ENCODE measurements at places on chromosomes 16 and 17. TPM values are rescaled to one million over a fixed set of nuclear protein-coding genes. Genes with fewer than 3 reads are reported as not detected.

The DPEP1 gene
- polyA plus RNA-seq: not detected

The KRTAP29-1 gene
- polyA plus RNA-seq: not detected

GRCh38 chr16:8826278-8826879 is 28.7 kb downstream of the PMM2 start:
- DNase-seq: no peak

DNA sequence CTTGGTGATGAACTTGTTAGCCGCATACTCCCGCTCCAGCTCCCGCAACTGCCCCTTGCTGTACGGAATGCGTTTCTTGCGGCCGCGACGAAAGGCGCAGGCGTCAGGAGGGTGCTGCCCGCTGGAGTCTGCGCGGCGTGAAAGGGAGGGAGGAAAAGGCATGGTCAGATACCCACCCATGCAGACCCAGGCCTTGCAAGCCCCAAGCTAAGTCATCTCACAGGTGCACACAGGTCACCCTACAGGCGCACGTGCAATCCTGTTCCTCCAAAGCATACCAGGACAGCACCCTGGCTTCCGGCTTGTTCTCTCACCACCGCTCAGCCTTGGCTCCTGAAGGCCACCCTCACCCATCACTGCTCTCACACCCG is 1.6 kb downstream of the HOXB13 start:
- no peak for DNase-seq

DNA sequence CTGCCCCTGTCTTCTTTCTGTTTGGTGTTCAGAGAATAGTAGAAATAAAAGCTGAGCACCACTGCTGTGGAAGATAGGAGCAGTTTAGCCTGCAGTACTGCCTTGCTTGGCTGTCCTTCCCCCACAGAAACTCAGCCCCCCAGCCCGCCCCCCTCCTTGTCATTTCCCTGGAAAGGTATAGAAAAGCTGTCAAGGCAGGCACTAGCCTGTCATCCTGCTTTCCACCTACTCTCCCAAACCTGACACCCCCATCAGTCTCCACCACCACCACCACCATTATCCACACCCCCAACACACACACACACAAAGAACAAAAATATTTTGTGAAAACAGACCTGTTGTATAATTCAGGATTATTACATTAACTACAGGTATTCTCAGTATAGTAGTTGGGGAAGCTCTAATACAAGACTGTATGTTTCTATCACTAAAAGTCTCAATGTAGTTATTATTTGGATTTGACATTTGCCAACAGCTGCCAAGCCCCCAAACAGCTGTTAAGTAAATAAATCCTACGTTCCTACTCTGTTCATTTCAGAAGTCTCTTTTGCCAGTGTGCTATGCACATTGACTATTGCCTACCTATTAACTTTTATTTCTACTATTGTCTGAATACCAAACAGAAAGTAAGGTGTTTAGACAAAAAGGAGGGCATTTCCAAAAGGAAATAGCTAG is 128.8 kb downstream of the CYB561 start:
- no peak for DNase-seq

DNA sequence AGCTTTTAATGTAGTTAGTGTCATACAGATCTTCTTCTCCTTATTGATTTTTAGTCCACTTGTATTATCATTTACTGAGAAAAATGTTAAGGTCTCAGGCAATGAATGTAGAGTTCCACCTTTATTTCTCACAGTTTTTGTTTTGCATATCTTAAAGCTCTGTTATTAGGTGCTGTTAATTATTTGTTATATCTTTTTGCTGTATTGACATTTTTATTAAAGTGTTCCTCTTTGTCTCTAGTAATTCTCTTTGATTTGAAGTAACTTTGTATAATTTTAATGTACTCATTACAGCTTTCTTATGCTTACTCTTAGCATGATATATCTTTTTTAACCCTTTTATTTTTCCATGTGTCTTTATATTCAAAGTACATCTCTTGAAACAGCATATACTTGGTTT is 22.4 kb upstream of the USP43 start:
- no peak for DNase-seq

Measured in immature natural killer cell (primary cell).